ENCODE measurements at places on chromosomes 2 and 18.

DNA sequence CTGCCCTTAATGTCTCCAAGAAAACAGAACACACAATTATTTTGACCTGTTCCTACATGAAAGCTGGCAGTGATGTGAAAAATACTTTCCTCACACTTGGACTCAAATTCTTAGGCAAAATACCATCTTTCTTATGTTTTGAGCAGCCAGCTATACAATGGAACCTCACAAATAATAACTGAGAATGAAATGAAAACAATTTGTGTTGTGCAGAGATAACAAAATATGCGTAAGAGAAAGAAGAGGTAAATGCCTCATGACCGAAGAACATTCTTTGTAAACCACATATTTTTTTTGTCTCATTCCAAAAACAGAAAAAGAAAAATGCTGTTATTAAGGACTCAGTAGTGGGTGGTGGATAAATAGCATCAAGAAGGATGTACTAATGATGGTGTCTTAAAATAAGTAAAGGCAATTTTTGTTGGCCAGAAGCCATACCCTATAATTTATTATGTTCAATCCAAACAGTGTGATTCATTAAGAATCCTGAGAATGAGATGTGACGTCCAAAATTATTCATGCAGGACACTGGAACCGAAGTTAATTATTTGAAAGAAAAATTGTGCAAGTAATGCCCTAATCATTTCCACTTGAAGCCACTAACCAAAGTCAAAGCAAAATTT is 193.0 kb upstream of the NETO1 start:
- peak; percentile 72 for DNase-seq

GRCh38 chr18:2312440-2312839 is 258.9 kb downstream of the METTL4 start:
- DNase-seq = no peak

- DNase-seq = no peak
Observed at GRCh38 chr2:137879121-137879520, 85.2 kb upstream of the HNMT start.

- DNase-seq = no peak
Observed at GRCh38 chr2:180405520-180405919, 398.4 kb upstream of the CWC22 start.

- no peak for DNase-seq
Observed at GRCh38 chr18:25039781-25040180, 312.2 kb downstream of the ZNF521 start.

DNA sequence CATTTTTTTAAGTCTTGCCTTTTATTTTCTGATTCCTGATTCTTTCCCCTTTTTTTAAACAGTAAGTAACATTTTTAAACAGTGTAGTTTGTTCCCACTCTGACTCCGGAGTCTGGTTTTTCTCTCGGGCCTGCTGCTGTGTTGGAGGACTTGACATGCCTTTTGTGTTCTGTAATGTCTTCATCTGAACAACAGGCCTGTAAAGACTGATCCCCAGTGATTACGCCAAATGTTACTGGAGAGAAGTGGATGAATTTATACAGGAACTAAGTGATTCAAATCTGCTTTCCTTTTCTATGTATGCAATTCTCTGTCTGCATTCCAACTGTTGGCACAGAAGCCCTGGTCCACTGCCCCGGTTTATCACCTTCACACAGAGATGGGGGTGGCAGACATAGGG is 54.3 kb upstream of the RMDN2 start:
- DNase-seq = no peak

- peak; percentile 28 for DNase-seq
Observed at GRCh38 chr2:33395655-33396249, 80.7 kb upstream of the RASGRP3 start.

GRCh38 chr18:79532313-79533007 is 136.7 kb downstream of the NFATC1 start:
- DNase-seq = peak; percentile 61

- DNase-seq = no peak
Observed at GRCh38 chr2:149832324-149832723, 244.7 kb upstream of the MMADHC start.

DNA sequence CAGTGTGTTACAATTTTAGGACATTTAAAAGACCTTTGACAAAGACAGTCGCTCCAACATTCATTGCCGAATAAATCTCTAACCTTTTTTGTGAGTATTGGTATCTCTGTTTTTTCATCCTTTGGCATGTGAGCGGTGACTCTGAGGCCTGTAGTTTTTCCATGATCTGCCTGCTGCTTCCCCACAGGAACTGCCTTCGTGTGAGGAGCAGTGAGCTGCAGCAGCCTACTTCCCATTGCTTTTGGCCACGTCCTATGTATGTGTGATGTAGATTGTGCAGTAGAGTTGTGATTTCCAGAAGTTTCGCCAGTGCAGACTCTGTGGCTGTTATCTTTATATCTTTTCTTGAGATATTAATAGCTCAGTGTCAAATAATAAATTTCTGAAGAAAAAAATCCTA is 79.8 kb downstream of the UGGT1 start:
- DNase-seq = no peak

- no peak for DNase-seq
Observed at GRCh38 chr2:169664978-169665930, 29.0 kb downstream of the CFAP210 start.

- no peak for DNase-seq
Observed at GRCh38 chr2:236816197-236817170, 246.9 kb downstream of the ACKR3 start.

DNA sequence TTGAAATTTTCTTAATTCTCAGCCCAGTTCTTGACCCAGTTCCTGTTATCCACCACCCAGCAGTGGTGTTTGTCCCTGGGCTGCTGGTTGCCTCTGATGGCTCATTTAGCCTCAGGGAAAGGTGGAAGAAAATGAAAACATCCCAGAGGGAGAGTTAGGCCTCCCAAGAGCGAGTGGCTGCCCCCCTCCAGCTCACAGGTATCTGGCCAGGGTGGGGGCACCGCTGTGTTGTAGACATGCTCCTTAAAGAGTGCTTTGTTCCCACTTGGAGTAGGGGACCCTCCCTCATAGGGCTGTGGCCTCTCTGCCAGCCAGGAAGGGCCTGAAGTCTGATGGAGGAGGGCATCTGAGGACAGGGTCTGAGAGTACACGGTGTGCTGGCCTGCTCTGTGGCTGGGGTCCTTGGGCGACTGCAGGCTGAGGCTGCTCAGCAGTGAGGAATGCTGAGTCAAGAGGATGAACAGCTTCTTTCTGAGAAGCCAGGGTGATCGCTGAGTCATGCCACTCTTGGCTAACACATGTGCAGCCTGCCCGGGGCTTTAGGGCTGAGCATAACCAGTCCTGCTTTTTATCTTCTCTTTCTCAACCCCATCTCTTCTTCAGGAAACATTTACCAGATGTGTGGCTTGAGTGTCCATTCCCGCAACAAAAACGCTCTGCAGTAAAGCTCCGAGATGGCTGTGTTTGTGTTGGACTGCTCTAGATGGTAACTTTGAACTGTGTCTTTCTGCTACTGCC is 72.3 kb downstream of the IL1R2 start:
- DNase-seq = no peak

Measured in NCI-H1417 (cell line).